NCI-H1930 (cell line): ENCODE measurements at places on chromosomes 5 and 9.
A peak's percentile ranks its signal among the peaks of the same experiment; 100 is the strongest.

DNA sequence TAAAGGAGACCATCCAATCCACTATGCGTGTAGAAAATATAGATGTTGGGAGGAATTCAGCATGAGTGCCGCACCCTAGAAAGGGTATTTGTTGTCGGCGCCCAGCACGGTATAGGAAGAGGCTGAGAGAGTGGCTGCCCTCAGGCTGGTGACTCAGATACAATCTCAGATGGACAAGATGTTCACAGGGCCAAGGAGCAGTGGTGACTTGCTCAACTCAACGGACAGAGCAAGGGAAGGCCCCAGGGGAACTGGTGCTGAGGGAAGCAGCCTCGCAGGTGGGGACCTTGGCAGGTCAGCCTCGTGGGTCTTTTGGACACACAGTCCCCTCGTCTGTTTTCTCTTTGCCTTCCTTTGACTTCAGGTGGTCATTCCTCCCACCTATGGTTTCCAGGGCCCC, 28.0 kb upstream of the IRX2 start:
- DNase-seq: no peak

- DNase-seq: no peak
Observed at GRCh38 chr9:114274217-114274616, 48.7 kb upstream of the ORM1 start.

GRCh38 chr5:149886692-149887470, 57.7 kb downstream of the PDE6A start:
- DNase-seq: no peak

- no peak for DNase-seq
Observed at GRCh38 chr5:137264573-137264972, 234.6 kb downstream of the SPOCK1 start.

- DNase-seq: no peak
Observed at GRCh38 chr9:21333226-21333625, 2.0 kb downstream of the KLHL9 start.

- DNase-seq: no peak
Observed at GRCh38 chr5:179380211-179381035, 35.2 kb upstream of the ADAMTS2 start.

DNA sequence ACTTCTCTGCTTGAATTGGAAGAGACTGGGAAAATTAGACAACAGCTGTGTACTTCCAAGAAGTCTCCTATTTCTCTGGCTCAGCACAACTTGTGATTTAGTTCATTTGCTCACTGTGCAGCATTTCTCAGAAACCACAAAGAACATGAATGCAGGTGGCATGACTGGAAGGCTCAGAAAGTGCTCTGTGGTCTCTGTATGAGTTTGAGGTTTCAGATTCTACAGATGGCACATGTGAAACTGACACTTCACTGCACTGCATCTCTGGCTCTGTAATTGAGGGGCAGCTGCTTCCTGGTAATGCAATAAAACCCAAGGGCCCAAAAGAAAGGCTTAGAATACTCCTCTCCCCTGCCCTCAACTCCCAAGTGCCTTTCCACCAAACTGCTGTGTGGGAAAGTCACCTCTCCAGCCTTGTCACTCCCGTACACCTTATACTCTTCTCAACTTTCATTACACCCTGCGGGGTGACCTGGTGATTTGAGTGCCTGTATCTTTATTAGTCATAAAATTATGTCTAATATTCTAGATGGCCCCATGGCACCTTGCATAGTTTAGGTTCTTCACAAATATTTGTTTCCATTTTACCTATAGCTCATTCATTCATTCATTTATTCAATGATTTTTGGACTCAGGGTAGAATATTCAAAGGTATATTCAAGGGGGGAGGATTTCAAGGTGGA, 82.5 kb downstream of the ESM1 start:
- DNase-seq: no peak

GRCh38 chr5:10702911-10703491, 58.0 kb downstream of the DAP start:
- no peak for DNase-seq

DNA sequence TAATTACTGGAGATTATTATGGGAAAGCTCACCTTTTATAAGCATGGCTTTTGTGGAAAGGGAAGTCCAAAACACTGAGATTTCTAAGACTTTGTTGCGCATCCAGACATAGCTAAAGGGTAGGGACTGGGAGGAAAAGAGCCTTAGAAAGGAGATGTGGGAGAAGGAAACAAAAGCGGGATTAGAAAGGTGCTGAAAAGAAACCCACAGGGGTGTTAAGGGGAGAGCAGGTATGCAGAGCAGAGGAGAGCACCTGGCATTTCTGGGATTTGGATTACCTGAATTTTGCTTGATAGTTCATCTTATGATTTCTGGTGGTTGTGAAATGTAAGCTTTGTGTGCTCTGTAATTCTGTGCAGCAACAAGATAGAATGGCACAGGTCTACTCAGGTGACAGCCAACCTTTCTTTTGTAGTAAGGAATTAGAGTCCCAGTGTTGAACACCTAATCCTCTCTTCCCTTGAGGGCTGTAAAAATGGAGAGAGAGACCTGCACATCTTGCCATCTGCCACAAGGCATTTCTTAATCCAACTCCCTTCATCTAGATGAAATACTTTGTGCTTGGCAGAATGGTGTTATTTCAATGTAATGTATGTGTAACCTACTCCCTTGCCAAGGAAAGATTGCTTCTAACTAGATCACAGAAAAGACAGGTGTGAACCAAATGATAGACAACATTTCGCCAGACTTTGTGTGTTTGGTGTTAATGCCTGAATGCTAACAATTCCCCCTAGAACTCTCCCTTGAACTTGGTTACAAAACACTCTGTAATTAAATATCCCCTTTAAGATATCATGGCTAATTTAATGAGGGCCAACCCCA, 47.4 kb downstream of the ATPSCKMT start:
- DNase-seq: peak; percentile 24

GRCh38 chr5:31021181-31021624, 172.3 kb upstream of the CDH6 start:
- DNase-seq: no peak

GRCh38 chr5:177402271-177403043, 2.0 kb upstream of the PFN3 start:
- DNase-seq: peak; percentile 49

DNA sequence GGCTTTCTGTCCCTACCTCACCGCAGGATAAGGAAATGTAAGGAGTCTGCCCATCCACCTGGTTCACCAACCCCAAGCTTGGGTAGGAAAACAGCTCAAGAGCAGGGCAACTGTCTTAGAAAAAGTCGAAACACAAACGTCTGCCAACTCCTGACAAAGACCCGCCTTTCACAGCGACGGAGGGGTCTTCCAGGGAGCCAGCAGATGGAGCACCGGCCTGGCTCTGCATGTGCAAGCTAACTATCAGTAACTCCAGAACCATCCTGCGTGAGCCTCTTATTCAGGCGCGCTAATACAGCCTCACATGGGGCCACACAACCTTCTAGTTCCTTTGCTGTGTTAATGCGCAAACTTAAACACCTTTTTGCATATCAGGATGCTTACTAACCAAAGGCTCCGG, 26.9 kb downstream of the CAMSAP1 start:
- DNase-seq: no peak

DNA sequence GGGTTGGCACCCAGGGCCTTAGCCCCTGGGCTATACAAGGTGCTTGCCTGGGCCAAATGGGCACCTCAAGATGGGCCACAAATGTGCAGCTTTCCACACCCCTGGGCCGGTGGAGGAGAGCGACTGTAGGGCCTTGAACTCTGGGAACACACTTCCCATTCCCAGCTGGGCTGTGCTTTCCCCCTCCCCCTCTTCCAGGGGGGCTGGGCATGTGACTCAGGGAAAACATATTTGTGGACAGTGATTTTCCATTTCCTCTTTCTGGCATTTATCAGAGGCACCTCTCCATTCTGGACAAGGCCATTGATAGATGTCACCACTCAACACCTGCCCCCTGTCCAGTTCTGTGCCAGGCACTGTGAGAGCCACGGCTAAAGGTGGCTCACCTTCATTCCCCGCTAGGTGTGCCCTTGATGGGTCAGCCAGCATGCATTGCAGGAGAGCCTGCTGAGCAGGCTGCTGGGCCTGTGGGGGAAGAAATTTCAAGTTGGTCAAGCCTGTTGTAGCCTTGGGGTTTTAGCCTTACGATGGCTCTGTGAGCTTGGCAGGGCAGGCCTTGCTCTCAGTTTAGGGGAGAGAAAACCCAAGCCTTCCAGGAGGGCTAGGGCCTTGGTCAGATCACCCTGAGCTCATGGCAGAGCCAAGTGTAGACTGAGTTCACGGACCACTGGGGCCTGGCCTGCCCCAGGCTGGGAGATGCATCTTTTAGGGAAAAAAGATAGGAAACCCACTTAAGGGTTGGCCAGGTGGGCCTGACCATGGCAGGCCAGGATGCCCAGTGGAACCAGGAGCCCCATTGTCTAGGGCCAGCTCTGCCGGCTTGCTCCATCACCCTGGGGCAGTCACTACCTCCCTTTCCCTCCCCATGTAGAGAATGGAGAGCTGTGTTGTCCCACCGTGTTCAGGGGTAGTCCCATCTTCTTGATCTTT, 113.9 kb downstream of the DAB2IP start:
- no peak for DNase-seq

DNA sequence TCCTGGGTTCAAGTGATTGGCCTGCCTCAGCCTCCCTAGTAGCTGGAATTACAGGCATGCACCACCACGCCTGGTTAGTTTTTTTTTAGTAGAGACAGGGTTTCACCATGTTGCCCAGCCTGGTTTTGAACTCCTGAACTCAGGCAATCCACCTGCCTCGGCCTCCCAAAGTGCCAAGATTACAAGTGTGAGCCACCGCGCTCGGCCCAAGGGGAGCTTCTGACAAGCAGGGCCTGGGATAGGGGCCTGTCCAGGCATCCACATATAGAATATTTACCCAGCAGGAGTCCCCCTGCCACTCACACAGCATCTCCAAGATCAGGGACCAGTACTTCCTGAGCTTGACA, 10.1 kb downstream of the IRF1 start:
- no peak for DNase-seq

DNA sequence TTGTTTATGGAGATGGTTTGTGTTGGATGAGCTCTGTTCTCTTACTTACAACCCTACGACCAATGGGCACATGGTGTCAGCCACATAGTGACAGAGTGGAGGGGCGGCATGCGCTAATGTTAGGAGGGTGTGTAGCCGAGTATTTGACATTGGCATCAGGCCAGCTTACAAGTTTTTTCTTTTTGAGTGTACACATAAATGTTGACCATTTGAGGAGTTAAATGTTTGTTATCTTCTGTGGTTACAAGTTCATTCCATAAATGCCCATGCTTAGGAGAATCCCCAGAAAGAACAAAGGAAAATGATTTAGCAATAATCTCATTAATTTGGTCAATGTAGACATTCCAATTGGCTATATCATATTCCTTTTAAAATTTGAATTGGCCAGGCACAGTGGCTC, 180.1 kb upstream of the ELL2 start:
- no peak for DNase-seq

- no peak for DNase-seq
Observed at GRCh38 chr5:91245871-91246270, 137.2 kb downstream of the ARRDC3 start.

DNA sequence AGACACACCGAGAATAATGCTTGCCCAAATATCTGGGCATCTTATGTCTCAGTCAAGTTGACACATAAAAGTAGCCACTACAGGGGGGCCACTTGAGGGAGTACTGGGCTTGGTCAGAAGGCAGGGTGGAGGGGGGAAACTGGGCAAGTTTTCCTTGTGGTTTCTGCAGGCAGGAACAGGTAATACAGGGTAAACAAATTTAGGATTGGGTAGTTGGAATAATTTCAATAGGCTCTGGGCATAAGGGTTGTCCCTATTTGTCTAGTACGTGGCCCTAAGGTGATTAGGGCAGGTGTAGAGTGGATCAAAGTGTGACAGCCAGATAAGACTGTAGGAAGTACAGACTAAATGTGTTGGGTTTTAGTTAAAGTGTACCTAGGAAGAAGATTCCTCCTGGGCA, 353.1 kb downstream of the TLE4 start:
- no peak for DNase-seq

DNA sequence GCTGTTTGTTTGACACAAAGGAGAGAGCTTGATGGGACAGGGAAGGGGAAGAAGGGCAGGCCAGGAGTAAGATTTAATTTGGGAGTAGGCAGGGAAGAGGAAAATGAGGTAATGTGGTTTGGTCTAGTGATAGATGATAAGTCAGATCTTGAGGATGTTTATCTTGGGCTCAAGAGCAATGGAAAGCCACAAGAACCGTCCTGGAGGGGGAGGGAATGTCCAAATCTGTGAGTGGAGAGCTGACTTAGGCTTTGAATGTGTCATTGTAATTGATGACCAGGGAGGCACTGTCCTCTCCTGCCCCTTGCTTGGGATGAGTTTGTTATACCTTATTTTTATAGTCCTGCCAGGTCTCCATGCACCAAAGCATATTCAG, 37.5 kb downstream of the MAMDC2 start:
- no peak for DNase-seq

GRCh38 chr9:98933890-98934289, 9.8 kb upstream of the COL15A1 start:
- DNase-seq: no peak

GRCh38 chr9:94847486-94847885, 121.0 kb downstream of the AOPEP start:
- DNase-seq: no peak

DNA sequence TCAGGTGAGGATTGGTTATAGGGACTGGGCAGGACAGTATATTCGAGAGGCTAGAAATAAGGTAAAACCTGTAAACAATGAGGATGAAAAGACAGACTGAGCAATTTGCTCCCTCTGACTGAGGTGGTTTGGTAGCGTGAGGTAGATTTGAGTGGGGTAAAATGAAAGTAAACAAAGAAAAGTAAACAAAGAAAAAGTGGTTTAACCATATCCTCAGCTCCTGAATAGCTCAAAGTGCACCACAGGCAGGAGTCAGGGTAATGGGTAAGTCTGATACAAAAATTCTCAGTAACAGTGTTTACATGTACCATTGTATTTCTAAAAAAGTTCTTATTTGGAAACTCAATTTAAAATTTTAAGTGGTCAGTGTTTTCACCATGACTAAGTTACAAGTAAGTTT, 203.1 kb upstream of the ARRDC3 start:
- DNase-seq: no peak

DNA sequence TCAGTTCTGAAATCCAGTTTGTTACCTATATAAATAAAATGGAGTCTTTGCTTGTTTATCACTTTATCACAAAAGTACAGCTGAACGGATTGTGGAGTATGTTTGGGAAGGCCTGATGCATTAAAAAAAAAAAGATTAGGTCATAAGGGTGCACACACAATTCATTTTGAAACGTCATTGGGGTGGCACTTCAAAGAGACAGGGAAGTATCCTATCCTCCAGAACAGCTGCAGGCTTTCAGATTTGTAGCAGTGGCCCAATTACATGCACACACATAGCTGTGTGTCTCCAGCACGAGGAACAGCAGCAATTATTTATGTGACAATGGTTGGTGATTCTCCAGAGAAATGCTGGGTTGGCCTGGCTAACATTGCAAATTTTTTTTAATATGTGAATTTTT, 46.8 kb upstream of the FER start:
- DNase-seq: no peak

DNA sequence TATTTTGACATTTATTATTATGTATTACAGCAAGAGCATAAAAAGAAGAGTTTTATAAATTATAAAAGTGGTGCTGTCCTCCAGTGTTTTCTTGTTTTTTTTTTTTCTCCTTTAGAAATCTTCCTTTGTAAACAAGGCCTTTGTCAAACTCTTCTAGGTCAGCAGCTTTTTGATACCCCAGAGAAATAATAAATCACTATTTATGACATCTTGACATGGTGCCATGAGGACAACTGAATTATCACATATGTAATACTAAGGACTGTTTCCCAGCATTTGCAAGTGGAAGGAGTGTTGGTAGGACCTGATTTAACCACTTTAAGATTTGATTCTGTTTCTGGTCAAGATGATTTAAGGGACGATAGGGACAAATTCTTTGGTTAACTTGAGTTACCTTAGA, 4.6 kb downstream of the SMARCA2 start:
- no peak for DNase-seq

- DNase-seq: no peak
Observed at GRCh38 chr5:54009828-54010227, 300.5 kb downstream of the ARL15 start.
